ENCODE measurements at places on chromosomes 1 and 21.
A peak's percentile ranks its signal among the peaks of the same experiment; 100 is the strongest.

- DNase-seq = no peak
Measured at GRCh38 chr1:167161242-167161641, 59.4 kb upstream of the POU2F1 start.

GRCh38 chr1:219387211-219387610 lies 213.5 kb downstream of the LYPLAL1 start:
- no peak for DNase-seq

DNA sequence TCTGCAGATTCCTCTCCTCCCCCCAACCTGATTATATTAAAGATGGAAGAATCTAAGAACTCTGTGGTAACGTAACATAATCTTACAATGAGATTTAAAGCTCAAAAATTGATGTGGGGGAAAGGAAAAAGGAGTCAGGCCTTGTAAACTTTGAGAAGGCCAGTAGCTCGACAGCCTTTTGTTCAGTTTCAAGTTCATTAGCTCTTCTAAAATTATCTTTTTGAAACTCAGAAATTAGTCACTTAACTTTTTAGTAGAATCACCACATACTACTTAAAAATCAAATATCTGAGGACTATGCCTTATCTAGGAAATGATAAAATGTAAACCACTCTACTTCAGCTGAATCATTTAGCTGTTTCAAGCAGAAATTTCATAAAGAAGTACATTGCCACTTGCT lies 996.2 kb downstream of the AMY1C start:
- no peak for DNase-seq

DNA sequence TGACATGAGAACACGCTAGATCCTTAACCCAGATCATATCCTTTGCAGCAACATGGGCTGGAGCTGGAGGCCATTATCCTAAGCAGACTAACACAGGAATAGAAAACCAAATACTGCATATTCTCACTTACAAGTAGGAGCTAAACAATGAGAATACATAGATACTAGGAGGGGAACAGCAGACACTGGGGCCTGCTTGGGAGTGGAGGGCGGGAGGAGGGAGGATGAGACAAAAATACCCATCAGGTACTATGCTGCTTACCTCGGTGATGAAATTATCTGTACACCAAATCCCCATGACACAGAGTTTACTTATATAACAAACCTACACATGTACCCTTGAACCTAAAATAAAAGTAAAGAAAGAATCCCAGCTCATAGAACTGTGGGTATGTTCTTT lies 1.2 kb upstream of the MOB3C start:
- DNase-seq = no peak

GRCh38 chr1:29415156-29415830 lies 179.0 kb downstream of the PTPRU start:
- no peak for DNase-seq

DNA sequence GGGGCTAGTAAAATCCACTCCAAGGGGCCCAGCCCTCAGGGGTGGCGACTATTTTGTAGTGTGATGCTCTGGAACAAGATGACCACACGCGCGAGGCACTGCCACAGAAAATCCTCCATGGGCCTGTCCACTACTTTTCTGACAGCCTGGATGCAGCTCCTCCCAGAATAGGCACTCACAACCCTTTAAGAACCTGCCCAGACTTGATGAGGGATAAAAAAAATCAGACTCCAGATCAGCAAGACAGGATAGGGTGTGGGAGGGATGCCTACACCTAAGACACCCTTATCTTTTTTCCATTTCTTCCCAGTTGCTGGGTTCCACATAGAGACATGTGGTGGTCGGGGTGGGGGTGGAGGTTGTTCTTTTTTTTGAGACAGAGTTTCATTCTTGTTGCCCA lies 33.5 kb downstream of the PCAT6 start:
- no peak for DNase-seq

- no peak for DNase-seq
Measured at GRCh38 chr1:111404588-111404987, 22.9 kb downstream of the OVGP1 start.

GRCh38 chr1:247277191-247277590 lies 21.3 kb downstream of the VN1R5 start:
- no peak for DNase-seq

DNA sequence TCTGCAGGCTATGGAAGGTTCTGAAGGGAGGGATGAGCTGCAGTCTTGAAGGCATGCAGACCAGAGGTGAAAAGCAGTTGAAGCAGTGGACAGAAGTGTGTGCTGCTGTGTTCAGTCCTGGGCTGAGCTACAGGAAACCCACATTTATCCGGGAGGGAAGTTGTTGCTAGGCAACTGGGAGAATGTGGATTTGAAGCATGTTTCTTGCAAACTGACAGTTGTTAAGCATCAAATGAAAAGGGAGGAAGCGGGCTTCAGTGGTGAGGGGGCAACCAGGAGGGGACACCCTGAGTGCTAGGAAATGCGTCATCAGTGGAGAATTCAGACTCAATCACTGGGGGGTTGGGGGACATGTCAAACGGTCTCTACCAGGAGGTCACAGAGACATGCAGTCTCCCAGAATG lies 28.7 kb downstream of the ABCA4 start:
- DNase-seq = no peak

- DNase-seq = no peak
Measured at GRCh38 chr1:27052527-27052926, 39.9 kb upstream of the TENT5B start.

DNA sequence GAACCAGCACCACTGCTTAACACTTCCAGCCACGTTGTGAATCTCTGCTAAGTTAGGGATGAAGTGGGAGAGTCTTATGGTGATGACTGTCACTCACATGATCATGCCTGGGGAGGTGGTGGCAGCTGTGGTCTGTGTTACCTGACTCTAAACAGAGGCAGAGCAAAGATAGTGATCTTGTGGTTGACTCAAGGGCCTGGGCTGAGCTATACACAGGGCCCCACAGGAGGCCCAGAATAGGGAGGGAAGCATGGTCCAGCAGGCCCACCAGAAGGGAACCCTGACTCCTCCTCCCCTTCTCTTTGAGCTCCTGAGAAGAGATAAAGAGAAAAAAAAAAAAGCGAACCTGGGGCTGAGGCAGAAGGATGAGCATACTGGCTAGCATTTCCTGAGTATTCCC lies 55.0 kb downstream of the PLXNA2 start:
- no peak for DNase-seq

DNA sequence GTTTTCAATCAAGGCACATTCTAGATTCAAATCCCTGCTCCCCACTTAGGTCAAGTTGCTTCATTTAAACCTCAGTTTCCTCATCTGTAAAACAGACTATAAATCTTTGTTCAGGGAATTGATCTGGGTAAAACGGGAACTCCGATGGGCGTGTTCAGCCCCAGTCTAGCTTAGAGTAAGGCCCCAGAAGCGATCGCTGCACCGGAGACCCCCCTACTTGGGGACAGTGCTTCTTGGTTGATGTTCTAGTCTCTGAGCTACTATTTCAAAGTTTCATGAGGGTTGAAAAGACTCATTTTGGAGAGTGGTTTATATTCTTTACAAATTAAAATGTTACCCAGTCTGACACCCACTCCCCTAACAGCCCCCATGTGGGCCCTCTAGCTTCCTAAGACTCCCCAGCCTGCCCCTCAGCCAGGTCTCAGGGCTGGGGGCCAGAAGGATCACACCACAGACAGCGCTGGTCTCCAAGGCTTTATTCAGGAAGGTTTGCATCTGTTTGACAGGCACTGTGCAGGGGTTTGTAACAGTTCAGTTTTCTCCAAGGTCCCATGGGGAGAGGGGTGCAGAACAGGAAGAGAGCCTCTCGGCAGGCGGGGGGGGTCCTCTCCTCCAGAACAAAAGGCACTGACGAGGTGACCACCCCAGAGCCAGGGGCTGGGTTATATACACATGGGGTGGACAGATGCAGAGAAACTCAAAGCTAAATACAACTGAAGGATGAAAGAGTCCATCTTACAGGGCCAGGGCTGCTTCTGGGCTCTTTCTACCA lies 82.9 kb downstream of the STUM start:
- no peak for DNase-seq

DNA sequence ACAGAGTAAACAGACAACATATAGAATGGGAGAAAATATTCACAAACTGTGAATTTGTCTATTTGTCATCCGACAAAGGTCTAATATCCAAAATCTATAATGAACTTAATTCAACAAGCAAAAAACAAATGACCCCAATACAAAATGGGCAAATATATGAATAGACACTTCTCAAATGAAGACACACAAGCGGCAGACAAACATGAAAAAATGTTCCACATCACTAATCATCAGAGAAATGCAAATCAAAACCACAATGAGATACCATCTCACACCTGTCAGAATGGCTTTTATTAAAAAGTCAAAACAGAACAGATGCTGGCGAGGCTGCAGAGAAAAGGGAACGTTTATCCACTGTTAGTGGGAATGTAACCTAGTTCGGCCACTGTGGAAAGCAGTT lies 72.7 kb downstream of the SMYD3 start:
- no peak for DNase-seq

- no peak for DNase-seq
Measured at GRCh38 chr1:98457248-98457647, 204.3 kb upstream of the SNX7 start.

- no peak for DNase-seq
Measured at GRCh38 chr1:110604586-110605148, 1.5 kb downstream of the KCNA2 start.

GRCh38 chr1:207828485-207829158 lies 76.8 kb downstream of the CD46 start:
- peak; percentile 16 for DNase-seq

DNA sequence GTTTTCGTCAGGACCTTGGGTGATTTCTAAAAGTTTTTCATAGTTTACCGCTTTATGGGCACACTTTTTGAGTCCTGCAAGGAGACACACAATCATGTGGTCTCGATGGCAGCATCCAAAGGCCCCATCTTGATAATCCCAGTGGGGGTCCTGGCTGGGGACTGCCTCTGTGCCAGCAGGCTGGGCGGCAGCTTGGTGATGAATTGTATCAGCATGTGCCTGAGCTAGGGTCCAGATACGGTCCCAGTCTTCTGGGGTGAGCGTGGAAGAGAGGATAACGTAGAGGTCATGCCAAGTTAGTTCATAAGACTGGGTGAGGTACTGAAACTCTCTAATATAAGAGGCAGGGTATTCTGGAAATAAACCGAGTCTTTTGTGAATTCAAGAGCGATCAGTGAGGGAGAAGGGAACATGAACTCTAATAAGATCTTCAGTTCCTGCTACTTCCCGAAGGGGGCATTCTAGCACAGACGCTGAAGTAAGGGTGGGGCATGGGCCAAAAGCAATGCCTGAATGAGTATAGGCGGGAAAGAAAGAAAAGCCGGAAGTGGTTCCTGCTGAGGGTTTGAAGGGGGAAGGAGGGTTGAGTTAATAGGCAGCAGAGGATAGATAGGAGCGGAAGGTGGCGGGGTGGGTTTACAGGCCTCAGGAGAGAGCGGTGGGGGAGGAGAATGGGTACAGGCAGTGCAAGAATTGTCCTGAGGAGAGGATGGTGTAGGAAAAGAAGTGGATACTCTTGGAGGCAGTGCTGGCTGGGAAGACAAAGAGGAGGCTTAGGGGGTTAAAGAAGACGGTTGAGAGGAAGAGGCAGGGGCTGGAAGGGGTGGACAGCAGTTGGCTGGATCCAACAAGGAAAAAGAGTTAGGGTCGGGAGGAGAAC lies 1.6 kb downstream of the ERVH48-1 start:
- DNase-seq = peak; percentile 16

GRCh38 chr1:205270764-205271163 lies 43.0 kb downstream of the TMCC2 start:
- no peak for DNase-seq

GRCh38 chr1:62230718-62231117 lies 36.1 kb downstream of the L1TD1 start:
- DNase-seq = no peak

DNA sequence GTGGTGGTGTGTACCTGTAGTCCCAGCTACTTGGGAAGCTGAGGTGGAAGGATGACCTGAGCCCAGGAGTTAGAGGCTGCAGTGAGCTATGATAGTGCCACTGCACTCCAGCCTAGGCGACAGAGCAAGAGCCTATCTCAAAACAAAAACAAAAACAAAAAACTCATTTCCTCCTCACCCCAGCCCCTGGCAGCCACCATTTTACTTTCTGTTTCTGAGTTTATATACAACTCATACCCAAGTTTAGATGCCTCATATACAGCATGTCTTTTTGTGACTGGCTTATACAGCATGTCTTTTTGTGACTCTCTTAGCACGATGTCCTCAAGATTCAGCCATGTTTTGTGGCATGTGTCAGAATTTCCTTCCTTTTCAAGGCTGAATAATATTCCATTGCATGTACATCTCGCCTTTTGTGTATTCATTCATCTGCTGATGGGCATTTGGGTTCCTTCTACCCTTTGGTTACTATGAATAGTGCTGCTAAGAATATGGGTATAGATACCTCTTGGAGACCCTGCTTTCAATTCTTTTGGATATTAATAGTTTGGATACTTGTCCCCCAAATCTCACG lies 14.7 kb downstream of the COA7 start:
- DNase-seq = no peak

DNA sequence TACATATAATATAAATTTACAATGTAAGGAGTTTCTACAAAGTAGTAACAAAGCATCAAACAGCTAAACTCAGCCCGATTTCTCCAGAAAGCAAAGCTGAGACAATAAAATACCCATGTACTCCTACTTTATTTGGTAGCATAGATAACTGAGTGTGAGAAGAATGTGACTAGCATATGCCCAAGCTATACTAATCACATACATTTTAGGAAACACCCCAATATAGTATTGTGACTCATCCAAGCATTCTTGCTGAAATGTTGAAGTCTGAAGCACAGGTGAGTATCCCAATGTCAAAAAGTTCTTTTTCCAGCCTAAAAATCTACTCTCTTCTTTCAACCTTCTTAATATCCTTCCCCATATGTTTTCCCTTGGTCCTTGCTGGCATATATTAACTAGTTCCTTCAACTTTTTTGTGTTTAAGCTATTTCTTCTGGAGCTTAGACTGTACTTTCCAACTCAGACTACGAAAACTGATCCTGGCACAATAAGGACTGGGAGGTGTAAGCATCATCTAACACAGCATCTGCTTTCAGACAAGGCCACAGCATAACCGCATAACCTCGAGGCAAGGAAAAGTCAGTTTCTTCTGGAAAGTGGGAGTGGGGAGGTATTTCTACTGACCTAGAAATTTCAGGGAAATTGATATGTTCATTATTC lies 163.0 kb upstream of the RNPC3 start:
- no peak for DNase-seq

GRCh38 chr1:67371681-67372080 lies 58.5 kb downstream of the SERBP1 start:
- DNase-seq = no peak

DNA sequence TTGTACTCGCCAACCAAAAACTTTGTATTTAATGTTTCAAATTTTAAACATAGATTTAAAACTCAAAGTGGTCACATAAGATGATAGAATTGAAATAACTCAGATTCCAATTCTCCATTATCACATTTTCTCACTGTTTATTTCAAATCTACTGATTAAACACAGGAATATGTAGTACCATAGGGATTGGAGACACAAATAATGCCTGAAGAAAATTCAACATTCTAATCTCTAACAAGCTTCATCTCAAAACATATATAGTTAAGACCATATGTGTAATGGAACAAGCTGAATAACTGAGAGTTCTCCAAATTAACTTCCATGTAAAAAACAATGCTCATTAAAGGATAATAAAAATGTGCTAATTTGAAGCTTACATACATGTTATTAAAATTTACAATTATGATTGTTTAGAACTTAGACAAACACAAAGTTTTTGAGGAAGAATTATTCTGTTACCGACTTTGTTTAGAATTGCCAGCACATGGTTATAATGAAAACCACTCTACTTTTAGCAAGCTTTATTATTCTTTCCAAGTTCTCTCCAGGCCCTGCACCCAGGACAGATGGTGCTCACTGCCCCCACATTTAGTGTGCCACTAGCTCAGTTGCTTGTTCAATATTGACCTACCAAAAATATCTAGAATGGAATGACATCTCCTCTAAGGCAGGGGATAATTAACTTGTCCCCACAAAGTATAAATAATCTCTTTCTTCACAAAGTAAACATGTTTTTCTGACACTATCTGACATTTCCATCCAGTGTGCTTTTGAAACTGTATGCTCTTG lies 467.2 kb downstream of the TTLL7 start:
- DNase-seq = no peak
